ELR (cell line): ENCODE measurements at places on chromosomes 1 and 21.
A peak's percentile ranks its signal among the peaks of the same experiment; 100 is the strongest.

GRCh38 chr1:1333551-1334241 lies 2.6 kb downstream of the TAS1R3 start:
- no peak for DNase-seq

- DNase-seq = no peak
Observed at GRCh38 chr1:178328728-178329127, 168.0 kb downstream of the CLEC20A start.

DNA sequence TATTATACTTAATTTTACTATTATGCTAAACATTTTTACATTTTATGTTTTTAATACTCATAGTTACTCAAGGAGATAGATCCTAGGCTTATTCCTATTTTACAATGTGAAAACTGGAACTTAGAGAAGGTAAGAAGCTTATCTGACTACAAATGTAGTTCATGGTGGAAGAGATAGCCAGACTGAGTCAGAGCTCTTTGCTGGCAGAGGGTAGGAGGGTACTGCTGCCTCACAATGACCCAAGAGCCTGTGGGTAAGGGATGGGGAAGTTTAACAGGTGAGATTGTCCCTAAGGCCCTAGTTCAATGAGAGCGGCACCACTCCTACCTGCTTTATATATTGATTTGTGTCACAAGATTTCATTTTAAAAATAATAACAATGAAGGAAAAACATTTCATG lies 34.1 kb upstream of the NEK7 start:
- peak; percentile 41 for DNase-seq

GRCh38 chr21:37435711-37436110 lies 69.1 kb downstream of the DYRK1A start:
- no peak for DNase-seq

DNA sequence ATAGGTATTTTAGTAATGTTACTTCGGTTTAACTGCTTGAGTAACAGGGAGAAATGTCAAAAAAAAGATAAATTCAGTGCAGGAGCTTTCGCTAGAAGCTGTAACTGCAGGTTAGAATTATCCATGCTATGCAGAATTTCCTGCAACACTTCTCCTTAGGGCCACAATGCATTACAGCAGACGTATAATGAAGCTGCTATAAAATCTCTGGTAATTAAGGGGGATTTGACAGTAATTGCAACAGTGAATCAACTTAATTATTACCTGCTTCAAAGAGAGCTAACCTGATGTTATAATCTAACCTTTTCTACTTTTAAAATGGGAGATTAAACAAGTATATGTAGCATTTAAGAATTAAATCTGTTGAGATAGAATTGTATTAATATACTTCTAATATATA lies 92.6 kb downstream of the ATG4C start:
- no peak for DNase-seq

DNA sequence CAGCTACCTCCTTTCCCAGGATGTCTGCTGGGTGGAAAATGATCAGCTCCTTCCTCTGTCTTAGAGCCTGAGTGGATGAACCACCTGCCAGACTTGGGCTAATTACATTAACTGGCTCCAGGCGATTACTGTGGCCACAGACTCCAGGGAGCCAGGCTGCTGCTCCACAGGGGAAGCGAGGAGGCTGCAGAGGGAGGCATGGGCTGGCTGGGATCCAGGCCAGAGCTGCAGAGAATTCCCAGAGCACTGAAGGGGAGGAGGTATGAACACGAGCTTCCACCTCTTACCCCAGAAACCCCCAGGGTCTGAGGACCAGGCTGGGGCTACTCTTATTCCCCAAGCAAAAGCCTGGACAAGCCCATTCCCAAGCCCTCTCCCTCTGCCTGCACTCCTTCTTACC lies 136.0 kb upstream of the KLHDC7A start:
- DNase-seq = no peak

DNA sequence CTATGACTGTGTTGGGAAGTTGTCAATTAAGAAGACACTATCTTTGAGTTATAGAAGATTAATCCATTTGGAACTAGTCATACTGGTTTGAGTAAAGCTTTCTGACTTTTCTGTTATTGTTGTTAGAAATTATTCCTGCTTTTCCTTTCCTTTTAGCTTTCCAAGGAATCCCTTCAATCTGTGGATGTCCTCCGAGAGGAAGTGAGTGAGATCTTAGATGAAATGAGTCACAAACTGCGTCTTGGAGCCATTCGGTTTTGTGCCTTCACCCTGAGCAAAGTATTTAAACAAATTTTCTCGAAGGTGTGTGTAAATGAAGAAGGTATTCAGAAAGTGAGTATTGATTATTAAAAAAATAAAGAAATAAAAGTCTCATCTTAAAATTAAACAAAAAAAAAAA lies 19.3 kb downstream of the GNPAT start:
- peak; percentile 8 for DNase-seq

DNA sequence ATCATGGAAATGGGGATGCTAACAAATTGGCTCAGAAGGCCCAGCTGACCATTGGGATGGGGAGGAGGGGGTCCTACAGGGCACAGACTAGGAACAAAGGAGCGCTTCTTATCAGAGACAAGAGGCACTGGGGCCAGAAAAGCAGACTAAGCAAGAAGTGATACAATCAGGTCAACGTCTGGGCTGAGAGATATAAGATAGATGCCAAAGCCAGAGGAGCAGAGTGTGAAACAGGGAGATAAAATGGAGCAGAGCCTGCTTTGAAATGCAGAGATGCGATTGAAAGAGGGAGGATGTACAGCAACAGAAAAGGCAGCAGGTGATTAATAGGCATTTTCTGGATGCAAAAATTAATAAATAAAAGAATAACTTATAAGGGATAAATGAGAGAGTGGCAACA lies 127.5 kb upstream of the SAMSN1 start:
- DNase-seq = no peak

DNA sequence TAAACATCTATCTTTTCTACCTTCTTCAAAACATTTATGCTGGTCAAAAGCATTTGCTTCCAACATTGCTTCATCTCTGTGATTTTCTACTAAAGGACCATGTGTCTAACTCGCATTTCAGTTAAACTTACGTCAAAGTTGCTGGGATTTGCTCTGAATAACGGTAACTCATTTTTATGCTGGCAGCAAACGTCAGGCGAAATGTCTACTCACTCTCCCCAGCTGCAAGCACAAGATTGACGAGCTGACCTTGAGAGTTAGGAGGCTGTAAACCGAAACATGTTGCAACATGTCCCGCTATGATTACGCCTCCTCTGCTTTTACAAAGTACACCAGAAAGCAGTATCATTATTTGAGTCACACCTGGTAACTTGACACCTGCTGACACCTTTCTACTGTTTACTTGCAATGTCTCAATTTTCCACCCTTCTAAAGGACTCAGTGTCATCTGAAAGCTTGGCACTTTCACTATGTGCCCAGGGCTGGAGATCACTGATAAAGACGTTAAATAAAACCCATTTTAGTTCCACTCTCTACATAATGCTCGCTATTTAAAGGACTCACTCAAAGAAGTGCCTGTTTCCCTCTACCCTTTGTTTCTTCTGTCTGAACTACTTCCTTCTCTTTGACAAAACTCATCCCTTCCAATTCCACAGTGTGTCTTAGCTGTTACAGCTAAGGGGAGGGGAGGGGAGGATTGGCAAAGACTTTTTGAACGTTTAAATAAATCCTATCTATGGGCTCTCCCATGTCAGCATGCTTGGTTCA lies 111.9 kb downstream of the PTPN14 start:
- no peak for DNase-seq

GRCh38 chr1:67832737-67833601 lies at the start of gene GNG12:
Gene GNG12 (minus strand): TSS chr1:67833467. CDS start chr1:67707686, 125,781 bp downstream.
- DNase-seq = peak; percentile 86

DNA sequence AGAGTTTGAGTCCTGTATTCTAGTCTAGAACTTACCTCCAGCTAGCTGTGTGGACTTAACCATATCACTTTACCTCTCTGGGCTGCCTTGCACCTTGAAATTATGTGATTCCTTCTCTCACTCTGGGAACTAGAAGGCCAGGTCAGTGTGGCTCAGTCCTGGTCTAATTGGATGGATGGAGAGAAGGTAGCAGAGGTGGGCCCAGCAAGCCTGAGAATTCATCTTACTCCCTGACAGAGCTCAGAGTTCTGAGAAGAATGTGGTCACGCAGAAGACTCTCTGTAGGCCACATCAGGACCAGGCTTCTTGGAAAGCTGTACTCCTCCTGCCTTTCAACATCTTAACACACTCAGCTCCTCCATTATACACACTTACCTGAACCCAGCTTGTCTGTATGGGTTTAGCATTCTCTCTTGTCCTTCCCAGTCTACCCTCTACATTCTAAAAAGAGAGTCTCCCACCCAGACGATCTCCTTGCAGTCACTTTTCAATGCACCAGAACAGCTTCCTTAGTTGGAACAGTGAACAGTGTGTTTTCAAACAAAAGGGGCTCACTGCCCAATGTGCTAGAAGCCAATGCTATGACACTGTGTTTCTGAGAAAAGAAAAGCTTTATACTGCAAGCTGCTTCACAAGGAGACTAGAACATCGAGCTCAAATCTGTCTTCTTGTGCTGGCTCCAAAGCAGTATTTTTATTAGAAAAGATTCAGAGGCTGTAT lies 60.5 kb downstream of the CAPN9 start:
- no peak for DNase-seq

- DNase-seq = no peak
Observed at GRCh38 chr21:46527801-46528200, 69.1 kb downstream of the DIP2A start.

DNA sequence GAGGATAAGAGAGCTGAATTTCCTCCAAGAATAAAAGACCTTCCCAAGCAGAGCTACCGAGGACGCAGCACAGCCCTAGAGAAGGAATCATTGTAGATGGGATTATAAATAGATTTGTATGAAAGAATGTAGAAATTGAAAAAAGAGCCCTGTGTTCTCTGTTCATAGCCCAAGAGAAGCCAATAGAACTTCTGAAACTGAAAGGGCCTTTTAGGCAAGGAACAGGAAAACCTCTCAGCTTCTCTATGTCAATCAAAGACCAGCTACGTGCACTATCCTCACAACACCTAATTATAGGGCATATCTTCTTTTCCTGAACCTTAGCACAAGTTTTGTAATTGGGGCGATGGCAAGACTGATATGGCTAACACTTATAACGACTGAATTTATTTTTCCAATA lies 192.4 kb upstream of the RNPC3 start:
- no peak for DNase-seq

GRCh38 chr1:87684194-87684593 lies 355.5 kb downstream of the LMO4 start:
- DNase-seq = no peak

GRCh38 chr1:109133815-109134214 lies 19.9 kb downstream of the ELAPOR1 start:
- DNase-seq = no peak

- DNase-seq = no peak
Observed at GRCh38 chr1:205538235-205538840, 33.9 kb downstream of the CDK18 start.

DNA sequence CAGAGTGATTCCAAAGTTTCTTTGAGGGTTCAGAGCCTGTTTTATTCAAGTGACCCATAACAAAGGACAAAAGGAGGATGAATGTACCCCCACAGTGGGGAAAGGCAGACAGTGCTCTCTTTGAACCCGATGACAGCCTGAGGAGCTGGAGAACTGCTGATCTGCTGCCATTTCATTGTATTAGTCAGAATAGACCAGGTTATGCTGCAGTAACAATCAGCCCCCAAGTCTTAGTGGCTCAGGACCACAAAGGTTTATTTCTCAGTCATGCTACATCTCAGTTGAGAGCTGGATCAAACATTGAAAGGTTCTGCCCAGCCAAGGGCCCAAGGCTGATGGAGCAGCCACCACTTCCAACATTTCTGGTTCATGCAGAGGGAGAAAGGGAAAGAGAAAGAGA lies 88.9 kb downstream of the HUNK start:
- DNase-seq = no peak

- no peak for DNase-seq
Observed at GRCh38 chr1:14065486-14065885, 365.5 kb downstream of the PRDM2 start.

DNA sequence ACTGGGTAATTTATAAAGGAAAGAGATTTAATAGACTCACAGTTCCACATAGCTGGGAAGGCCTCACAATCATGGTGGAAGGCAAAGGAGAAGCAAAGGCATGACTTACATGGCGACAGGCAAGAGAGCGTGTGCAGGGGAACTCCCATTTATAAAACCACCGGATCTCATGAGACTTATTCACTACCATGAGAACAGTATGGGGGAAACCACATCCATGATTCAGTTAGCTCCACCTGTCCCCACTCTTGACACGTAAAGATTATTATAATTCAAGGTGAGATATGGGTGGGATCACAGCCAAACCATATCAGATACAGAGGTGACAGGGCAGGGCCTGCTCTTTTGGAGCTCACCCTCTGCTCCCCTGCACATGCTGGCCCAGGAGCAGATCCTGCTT lies 31.4 kb upstream of the TMEM61 start:
- DNase-seq = no peak

DNA sequence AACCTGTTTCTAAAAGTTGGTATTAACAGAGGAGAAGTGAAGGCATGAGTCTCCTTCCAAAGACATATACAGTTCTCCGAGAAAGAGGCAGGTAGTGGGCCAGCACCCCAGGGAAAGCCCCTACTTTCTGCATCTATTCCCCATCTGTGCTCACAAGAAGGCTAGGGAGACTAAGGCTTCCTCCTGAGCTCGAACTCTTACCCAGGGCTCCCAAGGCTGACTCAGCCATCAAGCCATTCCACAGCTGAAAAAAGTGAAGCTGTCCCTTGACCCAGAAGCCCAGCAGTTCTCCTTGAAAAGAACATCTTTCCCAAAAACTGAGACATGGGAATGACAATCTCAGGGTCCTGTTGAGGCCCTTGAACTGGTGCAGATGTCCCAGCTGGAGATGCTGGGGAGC lies 1.9 kb upstream of the PADI3 start:
- DNase-seq = peak; percentile 15

DNA sequence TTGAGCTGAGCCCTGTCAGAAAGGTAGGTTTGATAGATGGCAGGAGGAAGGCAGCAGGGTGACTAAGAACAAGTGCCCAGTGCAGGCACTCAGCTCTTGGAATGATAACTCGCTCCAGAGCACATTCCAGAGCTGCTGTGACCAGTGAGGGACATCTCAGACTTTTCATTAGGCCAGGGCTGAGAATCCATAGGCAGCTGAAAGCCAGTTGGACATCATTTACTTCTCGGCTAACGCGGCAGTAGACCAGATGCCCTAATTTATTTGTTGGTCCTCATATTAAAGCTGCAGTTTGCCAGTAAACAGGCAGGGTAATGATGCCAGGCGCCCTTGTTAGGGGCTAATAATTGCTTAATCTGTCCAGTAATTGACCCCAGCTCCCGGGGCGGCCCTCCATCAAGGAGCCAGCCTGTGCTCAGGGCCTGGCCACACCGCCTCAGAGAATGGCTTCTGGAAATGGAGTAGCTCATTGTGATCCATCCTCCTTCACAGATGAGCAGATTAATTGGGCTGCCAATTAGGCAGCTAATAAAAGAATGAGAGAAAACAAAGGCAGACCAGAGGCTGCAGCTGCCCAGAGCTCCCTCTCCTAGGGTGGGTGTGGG lies 122.0 kb downstream of the BEND5 start:
- DNase-seq = no peak

- DNase-seq = no peak
Observed at GRCh38 chr1:58936973-58937372, 153.1 kb upstream of the JUN start.

DNA sequence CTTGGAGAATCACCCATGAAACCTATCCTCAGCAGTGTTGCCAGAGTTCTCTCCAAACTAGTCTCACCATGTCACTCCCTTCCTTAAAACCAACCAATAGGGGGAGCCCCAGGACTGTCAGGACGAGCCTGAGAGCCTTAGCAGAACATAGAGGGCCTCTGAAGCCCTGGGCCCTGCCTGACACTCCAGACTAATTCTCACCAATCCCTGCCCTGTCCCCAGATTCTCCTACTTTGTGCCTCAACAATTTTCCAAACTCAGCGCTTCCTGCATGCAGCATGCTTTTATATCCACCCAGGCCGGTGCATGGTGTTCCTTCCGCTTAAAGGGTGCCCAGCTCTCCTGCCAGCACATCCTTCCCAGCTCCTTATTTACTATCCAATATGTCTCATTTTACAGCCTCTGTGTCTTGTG lies 42.7 kb downstream of the HSD3B1 start:
- DNase-seq = peak; percentile 77
